ENCODE measurements at places on chromosomes 7 and 10. TPM values are rescaled to one million over a fixed set of nuclear protein-coding genes. Genes with fewer than 3 reads are reported as not detected.

VWDE gene
- not detected for polyA plus RNA-seq

DNA sequence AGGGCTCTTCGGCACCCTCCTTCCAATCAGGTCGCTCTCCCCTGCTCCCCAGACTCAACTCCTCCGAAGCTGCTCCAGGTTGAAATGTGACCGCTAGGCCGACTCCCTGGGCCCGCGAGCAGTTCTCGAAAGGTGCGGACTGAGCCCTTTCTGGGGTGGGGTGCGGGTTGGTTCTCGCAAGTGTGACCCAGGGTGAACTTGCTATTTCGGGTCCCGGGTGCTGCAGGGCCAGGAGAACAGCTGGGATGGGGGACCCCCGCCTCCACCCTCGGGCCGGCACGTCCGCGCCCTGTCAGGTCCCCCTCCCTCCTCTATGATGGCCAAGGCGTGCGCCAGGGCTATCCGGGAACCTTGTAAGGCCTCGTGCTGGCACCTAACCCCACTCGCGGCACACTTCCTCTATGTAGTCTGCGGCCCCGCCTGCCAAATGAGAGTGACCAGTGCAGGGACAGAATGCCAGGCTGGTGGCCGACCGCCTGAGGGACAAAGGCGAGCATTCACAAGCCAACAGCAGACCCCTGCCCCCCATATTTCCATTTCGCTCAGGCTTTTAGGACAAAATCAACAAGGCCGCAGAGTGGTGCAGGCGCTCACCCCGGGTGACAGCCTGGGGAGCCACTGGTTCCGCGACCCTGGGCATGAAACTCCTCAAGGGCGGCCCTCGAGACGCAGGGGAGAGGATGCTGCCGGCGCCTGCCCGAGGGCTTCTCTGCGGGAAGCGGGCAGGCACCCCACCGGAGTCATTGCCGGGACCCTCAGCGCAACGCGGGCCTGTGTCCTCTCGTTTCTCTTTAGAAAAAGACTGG lies 13.7 kb upstream of the HOXA13 start:
- no peak for DNase-seq

GRCh38 chr10:28587270-28587969 lies 54.5 kb downstream of the WAC start:
- DNase-seq, result no peak

GRCh38 chr7:130560972-130561371 lies 69.1 kb downstream of the MEST start:
- DNase-seq, result no peak
